Stimulated activated CD8-positive, alpha-beta memory T cell treated with anti-CD3 and anti-CD28 coated beads, Interleukin-15, amount 100 ng/mL, for 48 hours (primary cell): ENCODE measurements at places on chromosomes 2 and 18.

DNA sequence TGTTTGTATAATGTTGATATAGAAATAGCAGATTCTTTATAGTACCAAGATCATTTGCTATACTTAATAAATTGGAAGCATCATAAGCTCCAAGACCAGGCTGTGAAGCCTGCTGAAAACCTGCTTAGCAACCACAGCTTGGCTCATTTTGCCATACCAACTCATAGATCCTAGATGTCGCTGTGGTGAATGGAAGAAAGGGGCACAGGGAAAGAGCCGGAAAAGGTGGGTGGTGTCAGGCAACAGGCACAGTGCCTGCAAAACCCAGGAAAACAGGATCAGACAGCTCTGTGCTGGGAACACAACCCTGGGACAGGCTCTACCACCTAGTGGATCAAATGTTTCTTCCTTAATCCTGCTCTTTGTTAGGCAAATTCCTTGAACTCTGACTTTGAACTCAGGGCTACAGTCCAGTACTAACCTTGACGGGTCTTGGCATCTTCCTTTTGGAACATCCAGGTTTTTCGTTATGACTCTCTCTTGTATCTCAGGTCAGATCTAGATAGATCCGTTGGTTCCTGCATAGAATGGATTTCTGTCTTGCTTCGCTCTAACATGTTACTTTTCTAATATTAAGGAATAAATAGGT, 31.6 kb downstream of the TWSG1 start:
- no peak for DNase-seq

- DNase-seq: no peak
Observed at GRCh38 chr2:217103752-217104545, 244.1 kb upstream of the TNP1 start.

DNA sequence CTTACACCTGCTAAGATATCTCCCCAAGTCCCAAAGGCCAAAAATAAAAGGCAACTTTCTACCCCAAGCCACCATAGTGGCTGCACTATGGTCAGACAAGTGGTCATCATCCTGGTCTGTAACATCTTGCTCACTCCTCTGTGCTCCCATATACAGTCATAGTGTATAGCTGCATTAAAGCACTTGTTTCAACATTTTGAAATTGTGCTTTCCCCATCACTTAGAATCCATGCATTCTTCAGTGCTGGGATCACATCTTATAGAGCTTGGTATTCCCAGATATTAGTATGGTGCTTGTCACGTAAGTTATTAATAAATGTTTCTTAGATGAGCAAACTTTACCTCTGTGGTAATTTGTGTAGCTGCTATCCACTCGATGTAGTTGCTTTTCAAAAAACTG, 40.4 kb upstream of the CDC42EP3 start:
- no peak for DNase-seq

GRCh38 chr18:2494921-2495320, 76.4 kb downstream of the METTL4 start:
- DNase-seq: no peak

GRCh38 chr2:151043484-151043883, 218.2 kb downstream of the RBM43 start:
- DNase-seq: no peak

DNA sequence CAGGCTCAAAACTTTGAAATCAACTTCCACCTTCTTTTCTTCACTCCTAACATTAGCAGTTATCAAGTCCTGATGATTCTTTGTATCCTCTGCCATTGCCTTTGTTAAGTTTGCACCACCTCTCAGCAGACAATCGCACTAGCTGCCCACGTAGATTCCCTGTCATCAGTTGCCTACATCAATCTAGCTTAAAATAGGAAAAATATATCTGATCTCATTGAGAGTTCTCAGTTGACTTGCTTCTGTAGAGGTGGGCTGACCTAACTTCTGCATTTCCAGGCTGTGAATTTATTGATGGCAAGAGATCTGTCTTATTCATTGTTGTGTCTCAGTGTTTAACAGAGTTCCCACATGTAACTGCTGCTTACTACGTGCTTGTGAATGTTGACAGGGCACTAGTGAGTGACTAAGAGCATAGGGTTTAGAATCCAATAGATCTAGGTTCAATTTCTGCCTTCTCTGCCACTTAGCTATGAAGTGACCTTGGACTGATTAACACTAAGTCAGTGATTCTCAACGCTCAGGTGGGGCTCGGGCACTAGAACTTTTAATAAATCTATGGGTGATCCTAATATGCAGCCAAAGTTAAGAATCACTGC, 3.7 kb upstream of the INSIG2 start:
- no peak for DNase-seq

- no peak for DNase-seq
Observed at GRCh38 chr18:8625461-8626092, 16.3 kb downstream of the RAB12 start.

DNA sequence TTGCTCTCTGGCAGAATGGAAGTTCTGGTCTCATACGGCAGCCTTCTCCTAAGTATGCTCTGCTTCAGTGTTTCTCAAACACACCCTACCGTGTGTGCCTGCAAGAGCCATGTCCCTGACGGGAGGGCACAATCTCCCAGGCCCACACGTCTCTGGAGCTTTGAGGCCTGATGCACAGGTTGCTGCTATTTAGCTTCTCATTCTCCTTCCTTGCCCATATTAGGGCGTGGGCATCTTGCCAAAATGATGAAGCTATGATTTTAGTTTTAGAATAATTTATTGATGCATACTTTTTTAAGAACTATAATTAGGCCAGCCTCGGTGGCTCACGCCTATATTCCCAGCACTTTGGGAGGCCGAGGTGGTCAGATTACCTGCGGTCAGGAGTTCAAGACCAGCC, 107.9 kb downstream of the RNF144A start:
- no peak for DNase-seq

GRCh38 chr18:53360501-53361443, 863.7 kb downstream of the MBD2 start:
- DNase-seq: no peak

DNA sequence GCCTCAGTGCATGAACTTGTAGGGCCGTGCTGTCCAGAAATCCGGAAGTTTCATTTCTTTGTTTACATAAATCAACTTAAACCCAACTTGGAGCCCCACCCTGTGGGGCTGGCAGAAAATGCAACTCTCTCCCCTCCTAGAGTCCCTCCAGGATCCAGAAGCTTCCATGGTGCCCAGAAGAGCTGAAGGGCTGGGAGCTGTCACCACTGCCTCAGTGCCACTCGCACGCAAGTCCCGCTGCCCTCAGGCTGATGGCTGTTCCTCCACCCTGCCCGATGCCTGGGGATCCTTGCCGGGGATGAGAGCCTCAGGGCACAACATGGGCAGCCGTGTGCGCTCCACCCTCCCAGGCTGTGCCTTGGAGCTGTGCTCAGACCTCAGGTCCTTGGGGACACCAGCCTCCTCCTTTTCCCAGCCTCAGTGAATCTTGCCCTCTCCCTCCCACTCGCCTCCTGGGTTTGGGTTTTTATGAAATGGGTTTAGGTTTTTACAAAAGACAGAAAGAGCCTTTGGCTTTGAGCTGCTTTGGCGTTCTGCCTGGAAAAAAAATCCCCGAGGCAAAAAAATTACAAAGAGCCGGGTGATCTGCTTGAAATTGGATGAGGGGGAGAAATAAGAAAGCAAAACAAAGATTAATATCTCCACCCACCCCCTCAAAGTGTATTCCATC, 155.2 kb downstream of the TWIST2 start:
- DNase-seq: no peak

GRCh38 chr2:128380961-128381938, 62.6 kb upstream of the HS6ST1 start:
- DNase-seq: no peak

DNA sequence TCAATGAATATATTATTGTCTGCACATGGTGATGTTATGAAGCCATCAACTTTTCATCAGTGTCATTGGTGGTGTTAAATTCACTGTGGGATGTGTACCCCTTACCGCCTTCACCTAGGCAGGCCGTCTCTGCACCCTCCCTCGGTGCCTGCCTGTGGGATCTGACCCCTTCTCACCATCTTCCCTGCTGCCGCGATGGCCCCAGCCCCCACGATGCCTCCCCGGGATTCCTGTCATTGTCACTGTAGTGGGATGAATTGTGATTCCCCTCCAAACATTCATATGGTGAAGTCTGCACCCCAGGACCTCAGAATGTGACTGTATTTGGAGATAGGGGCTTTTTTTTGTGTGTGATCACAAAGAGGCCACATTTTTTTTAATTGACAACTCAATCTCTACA, 198.3 kb upstream of the HS6ST1 start:
- no peak for DNase-seq

DNA sequence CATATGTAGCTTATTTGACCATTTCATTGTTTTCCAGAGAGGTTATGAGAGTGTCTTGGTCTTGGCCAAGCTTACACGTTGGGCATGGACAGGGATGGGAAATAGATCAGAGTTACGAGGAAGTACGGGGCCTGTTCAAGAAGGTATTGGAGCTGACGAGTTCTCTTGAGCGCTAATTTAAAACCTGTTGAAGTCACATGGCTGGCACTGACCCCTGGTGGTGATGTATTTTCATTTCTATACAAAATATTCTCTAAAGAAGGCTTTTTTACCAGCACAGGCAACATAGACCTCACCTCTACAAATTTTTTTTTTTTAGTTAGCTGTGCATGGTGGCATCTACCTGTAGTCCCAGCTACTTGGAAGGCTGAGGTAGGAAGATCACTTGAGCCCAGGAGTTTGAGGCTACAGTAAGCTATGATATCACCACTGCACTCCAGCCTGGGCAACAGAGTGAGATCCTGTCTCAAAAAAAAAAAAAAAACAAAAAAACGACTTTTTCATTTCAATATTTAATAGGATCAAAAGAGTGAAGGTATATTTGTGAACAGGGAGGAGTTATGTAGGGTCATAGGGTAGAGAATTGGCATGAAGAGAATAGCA, 19.6 kb downstream of the UGP2 start:
- no peak for DNase-seq

GRCh38 chr2:100141906-100142305, 484 bp downstream of the AFF3 start:
- no peak for DNase-seq

DNA sequence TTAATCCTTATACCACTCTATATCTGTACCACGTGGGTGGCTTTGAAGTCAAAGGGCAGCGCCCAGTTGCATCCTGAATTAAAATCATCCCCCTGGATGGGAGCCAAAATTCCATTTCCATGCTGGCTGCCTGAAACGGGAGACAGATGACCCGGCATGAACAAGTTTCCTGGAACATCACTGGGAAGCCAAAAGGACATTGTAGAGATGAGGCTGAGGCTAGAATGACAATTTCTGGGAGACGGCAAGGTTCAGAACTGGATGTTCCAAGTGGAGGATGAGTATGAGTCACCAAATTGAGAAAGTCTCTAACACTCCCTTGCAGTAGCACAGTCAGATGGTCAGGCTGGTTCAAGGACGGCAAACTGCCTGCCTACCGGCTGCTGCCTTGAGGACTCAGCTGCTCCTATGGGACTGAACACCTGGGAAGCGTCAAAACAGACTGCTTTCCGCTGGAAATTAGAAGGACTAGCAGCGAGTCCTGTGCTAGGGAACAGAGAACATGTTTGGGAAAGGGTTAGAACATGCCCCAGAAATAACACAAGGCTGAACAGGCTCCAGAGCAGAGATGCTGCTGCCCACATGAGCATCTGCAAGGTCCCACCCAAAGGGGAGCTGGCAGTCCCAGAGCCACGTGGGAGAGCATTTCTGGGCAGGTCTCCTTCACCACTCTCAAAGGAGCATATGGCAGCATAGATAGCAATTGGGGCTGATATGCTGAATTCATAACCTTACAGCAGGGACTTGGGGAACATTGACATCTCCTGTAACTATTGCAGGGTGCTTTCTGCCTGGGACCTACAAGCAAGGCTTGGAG, 32.0 kb downstream of the YPEL5 start:
- no peak for DNase-seq

DNA sequence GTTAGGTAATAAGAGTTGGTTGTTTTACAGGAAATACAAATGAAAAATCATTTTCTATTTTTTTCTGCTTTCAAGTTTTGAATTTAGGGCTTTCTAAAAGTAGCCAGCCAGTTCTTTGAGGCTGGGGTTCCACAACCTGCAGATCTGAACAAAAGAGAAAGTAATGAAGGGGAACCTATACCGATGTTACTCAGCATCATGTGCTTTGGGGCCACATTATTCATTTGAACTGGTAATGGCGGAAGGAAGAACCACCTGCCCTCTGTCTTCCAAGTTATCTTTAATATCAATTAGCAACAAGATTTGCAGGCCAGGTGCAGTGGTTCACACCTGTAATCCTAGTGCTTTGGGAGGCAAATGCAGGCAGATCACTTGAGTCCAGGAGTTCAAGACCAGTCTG, 12.9 kb upstream of the MRO start:
- DNase-seq: no peak

DNA sequence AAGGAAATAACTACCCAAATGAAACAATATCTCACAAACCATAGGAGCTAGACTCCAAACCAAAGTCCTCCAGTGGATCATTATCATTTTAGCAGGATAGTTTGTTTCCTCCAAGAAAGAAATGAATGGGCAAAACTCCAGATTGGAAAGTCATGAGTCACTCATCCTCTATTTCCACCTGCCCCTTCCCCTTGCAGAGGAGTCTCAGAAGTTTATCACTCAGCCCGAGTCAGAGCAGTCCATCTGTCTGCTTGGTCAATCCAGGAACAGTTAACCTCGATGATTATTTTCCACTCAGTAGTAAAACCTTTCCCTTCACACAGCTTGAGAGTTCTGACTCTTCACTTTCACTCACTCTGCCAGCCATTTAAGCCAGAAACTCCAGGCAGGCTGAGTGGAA, 462.2 kb downstream of the BCL11A start:
- DNase-seq: no peak

- DNase-seq: no peak
Observed at GRCh38 chr2:181658444-181658843, 1.5 kb upstream of the CERKL start.

GRCh38 chr2:207852791-207853190, 83.1 kb upstream of the FZD5 start:
- no peak for DNase-seq

DNA sequence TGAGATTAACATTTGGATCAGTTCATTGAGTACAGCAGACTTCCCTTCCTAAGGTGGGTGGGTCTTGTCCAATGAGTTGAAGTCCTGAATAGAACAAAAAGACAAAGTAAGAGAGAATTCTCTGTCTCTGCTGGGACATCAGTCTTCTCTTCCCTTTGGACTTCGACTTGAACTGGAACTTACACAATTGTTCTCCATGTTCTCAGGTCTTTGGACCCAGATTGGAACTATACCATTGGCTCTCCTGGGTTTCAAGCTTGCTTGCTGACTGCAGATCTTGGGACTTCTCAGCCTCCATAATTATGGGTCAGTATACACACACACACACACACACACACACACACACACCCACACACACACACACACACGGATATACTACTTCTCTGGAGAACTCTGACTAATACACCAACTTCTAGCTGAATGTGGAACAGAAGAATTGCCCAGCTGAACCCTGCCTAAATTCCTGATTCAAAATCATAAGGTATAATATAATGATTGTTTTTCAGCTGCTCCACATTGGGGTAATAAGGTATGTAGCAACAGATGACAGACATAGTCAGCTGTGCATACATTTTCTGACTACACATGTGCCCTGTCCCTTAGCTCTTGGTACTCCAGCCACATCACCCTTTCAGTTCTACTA, 214.0 kb downstream of the TGIF1 start:
- DNase-seq: no peak

- DNase-seq: peak; percentile 31
Observed at GRCh38 chr2:169141713-169142352, 72.5 kb downstream of the DHRS9 start.

GRCh38 chr18:55093808-55094207, 134.5 kb upstream of the CCDC68 start:
- no peak for DNase-seq
